ENCODE measurements at places on chromosomes 7 and 10.

DNA sequence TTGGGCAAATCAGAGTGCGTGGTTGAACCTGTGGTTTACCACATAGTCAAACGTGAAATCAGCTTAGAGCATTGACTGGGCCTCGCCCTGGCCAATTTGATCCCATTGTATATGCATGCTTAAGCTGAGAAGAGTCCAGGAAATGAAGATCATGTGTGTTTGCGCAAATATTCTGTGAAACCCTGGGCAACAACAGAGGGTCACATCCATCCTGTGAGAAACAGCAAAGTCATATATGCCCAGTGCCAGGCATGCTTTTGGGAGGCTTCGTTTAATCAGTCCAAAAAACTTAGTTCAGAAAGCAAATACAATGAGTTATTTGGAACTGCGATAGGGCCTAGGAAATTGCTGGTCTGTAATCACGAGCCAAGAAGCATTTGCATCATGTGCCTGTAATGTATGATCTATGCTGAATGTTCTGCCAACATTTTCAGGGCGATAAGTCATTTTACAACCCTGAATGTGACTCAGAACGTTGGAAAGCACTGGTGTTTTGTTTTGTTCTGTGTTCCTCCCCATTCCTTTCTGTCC, 412.1 kb upstream of the CELF2 start:
- DNase-seq, result no peak

DNA sequence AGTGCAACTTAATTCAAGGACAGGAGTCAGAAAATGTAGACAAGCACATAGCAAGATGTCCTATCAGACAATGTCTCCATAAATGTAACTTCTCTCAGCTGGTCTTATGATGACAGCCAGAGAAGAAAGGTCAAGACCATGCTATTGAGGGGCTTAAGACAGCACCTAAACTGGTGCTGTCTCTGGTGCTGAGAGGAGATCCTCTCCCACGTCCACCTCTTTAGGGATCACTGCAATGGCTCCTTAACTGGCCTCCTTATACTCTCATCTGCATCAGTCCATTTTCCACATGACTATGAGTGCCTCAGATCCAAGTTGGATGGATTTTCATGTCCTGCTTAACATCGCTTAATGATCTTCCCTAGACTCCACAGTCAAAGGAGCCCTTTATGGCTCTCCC, 210.6 kb downstream of the ARL4A start:
- no peak for DNase-seq

- DNase-seq, result no peak
Measured at GRCh38 chr7:129368389-129368986, 65.7 kb upstream of the STRIP2 start.

GRCh38 chr7:28806841-28807240, 151.3 kb downstream of the TRIL start:
- DNase-seq, result no peak

DNA sequence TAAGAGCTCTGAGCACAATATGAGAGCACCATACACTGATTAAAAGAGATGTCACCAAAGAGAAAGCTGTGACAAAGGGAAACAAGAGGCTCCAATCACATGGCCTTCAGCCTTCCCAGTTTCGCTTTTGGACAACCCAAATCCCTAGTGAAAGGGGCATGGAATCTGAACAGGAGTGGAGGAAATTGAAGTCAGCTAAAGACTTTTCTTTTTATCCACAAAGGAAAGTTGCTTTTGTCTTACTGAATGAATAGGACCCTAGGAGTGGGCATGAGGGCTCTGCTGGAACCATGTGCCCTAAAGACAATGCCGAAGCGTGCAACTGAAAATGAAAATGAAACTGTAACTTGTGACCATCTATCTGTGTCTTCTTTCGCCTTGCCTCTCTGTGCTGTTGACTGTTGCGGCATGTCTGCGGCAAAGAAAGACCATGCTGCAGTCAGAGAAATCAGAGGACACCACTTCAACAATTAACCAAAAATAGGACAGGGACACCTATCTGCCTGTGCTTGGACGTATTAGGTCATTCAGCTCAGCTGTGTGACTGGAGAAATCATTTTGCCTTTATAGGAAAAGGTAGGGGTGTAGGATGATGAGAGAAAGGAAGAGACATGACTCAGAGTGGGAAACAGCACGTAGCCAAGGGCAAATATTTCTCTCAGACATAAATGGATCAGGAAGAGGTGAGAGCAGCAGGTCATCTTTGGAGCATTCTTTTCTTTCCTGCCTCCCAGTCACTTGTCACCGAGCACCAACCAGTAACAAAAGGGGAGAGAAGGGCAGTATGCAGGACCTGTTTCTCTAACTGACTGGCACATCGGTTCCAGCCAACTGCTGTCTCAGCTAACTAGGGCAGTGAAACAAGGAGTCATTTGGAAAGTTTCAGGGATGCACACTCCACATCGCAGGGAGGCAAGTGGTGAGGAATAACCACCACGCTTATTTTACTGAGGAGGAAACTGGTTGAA, 12.3 kb downstream of the CAV2 start:
- DNase-seq, result no peak

DNA sequence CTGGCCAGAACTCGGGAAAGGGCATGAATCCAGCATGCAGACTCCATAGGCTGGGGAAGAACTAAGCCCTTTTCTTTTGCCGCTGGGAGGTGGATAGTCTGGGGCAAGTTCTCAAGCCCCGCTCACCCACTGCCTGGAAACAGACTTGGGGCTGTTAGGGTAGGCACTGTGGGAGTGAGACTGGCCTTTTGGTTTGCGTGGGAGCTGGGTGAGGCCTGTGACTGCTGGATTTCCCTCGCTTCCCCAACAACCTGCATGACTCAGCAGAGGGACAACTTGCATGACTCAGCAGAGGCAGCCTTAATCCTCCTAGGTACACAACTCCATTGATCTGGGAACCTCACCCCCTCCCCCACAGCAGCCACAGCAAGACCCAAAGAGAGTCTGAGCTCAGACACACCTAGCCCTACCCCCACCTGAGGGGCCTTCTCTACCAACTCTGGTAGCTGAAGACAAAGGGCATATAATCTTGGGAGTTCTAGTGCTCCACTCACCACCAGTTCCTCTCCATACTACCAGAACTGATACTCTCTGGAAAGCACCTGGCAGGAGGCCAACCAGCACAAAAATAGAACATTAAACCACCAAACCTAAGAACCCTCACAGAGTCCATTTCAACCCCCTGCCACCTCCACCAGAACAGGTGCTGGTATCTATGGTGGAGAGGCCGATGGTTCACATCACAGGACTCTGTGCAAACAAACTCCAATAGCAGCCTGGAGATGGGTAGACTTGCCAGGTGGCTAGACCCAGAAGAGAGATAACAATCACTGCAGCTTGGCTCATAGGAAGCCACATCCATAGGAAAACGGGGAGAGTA, 81.4 kb upstream of the LAMB4 start:
- no peak for DNase-seq

GRCh38 chr10:78602201-78602932, 466.4 kb upstream of the ZMIZ1 start:
- no peak for DNase-seq

DNA sequence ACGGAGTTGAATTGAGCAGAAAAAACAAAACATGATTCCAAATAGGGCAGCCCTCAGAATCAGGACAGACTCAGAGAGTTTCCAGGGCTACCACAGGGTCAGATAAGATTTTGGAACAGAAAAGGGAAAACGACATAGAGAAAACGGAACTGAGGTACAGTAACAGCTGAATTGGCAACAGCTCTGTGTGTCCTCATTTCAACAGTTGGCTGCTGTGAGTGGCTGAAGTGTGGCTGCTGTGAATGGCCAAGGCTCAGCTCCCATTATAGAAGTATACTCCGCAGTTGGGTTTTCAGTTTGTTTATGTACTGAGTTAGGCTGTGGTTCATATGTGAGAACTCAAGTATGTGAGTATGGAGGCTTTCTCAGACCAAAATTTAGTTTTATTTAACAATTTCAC, 32.0 kb downstream of the ANTXRL start:
- DNase-seq, result no peak

DNA sequence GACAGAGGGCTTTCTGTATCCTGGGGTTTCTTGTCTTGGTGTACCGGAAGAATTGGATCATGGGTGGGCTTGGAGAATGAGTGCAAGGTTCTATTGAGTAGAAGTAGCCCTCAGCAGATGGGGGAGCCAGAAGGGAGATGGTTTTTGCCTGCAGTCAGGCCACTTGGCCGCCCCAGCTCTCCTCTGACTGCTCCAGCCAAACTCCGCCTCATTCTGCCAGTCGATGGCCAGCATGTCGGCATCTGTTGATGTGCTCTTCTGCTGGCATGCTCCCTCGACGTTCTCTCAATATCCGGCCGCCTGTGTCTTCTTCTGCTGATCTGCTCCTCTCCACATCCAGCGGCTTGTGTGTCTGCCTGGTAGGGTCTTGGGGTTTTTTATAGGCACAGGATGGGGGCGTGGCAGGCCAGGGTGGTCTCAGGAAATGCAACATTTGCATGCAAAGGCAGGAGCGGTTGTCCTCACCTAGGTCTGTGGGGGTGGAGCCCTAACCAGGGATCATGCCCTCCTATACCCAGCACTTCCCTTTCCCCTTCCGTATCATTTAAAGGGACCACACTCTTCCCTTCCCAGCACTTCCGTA, 40.2 kb upstream of the TNS3 start:
- no peak for DNase-seq

DNA sequence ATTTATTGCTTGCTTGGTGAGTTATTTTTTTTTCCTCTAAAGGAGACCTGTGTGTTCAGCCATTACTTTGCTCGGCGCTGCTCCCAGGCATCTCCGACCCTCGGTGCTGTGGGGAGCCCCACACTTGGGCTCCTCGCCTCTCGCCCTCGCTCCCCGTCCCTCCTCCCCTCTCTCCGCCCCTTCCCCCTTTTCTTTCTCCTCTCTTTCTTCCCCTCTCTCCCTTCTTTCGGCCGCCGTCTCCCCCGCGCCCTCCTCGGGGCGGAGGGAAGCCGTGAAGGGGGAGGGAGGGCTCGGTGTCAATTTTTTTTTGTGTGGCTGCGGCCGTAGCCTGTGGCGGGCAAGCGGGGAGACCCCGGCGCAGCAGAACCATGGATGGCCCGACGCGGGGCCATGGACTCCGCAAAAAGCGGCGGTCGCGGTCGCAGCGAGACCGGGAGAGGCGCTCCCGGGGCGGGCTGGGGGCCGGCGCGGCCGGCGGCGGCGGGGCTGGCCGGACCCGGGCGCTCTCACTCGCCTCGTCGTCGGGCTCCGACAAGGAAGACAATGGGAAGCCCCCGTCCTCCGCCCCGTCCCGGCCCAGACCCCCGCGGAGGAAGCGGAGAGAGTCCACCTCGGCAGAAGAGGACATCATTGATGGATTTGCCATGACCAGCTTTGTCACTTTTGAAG, 1.1 kb downstream of the AUTS2 start:
- DNase-seq, result no peak

- DNase-seq, result no peak
Measured at GRCh38 chr10:29408847-29409240, 120.0 kb downstream of the LYZL1 start.

- DNase-seq, result no peak
Measured at GRCh38 chr10:38072552-38072951, 21.6 kb upstream of the ZNF37A start.

GRCh38 chr7:28858206-28858605, 99.9 kb downstream of the TRIL start:
- DNase-seq, result no peak

DNA sequence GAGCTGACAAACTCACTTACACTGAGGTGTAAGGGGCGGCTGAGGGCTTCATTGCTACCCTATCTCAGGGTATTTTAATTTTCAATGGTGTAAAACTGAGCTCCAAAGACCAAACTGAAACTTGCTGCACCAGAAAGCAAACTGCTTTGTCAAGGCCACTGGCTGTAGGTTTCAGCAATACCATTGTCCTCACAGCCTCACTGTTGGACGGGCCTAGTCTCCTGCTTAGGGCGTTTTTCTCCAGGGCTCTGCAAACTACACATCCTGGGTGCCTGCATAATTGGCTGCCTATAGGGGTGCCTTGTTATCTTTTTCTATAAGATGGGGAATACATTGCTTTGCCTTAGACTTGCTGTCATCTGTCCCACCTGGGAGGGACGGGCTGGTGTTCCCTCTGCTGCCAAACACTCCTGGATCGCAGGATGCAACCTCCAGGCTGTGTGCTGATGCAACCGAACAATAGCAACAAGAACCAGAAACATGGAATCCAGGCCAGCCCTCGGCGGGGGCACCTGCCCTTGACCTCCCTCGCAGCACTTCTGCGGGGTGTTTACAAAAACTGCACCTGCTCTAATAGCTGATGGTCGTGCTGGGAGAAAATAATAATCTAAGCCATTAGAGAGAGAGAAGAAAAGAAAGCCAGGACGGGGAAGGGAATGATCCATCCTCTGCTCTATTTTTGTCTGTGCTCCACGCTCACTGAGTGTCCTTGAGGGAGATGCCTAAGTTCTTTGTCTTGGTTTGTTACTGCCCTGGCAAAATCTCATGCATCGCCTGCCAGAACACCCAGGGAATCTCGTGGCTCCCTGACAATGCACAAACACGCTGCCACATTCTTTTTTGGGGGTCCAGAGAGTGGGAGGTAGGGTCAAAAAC, 104.5 kb downstream of the GALNT17 start:
- DNase-seq, result no peak

- DNase-seq, result no peak
Measured at GRCh38 chr10:77085344-77085743, 552.3 kb downstream of the KCNMA1 start.

- no peak for DNase-seq
Measured at GRCh38 chr7:90850471-90850870, 254.3 kb downstream of the CDK14 start.

GRCh38 chr7:141550386-141551093, 670 bp upstream of the AGK start:
- DNase-seq, result no peak

DNA sequence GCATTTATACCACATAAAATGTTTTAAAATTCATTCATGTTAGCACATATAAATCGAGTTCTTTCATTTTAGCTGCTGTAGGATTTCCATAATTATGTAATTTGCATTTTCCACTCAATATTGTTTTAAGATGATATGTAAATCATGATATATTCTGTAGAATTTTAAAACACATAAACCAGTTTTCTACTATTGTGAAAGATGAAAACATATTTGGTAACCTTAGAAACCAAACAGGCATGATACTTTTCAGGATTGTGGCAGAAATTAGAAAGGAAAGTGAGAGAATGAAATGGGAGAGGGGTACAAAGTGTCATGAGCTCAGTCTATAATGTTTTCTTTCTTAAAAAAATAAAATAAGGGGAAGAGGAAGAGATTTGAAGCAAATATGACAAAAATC, 269.3 kb downstream of the PPP1R3A start:
- no peak for DNase-seq

GRCh38 chr10:45383682-45384330, 9.8 kb downstream of the ALOX5 start:
- DNase-seq, result no peak

- no peak for DNase-seq
Measured at GRCh38 chr10:44427037-44427436, 42.1 kb upstream of the CXCL12 start.

- no peak for DNase-seq
Measured at GRCh38 chr7:23012186-23012585, 1.7 kb downstream of the HYCC1 start.

Measured in stimulated activated CD8-positive, alpha-beta memory T cell treated with anti-CD3 and anti-CD28 coated beads, Interleukin-15, amount 100 ng/mL, for 4 hours (primary cell).